ENCODE measurements at places on chromosomes 12 and 14.

DNA sequence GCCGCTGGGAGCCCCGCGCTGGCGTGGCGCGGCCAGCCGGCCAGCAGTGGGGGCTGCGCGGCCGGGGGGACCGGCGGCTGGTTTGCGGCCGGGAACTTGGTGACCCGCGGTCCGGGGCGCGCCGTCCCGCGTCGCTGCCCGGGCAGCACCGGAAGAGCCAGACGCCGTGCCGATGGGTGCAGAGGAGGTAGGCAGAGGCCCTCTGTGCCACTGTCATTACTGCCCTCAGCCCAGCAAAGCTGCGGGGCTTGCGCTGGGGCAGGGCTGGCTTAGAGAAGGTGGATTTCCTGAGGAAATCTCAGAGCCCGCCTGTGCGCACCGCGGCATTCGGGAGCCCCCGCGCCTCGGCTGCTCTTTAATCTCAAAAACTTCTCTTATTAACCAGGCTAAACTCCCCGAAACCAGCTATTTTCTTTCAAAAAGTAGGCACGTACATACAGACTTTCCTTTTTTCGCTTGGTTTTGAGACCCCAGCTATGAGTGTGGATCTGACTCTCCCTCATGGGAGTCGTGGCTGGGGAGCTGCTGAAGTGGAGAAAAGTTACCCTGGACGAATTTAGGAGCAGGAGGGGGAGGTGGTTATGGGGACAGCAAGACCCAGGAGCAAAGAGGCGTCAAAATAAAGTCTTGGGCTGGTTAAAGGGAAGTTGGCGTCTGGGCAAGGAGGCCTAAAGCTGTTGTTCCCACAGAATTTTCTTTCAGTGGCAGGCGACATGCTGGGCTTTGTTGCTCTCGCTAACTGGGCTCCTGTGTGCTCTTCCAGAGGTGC is 802 bp downstream of the SUSD6 start:
- DNase-seq = no peak

GRCh38 chr12:87866578-87867292 is 162.5 kb downstream of the C12orf50 start:
- DNase-seq = no peak

- no peak for DNase-seq
These were observed 37.6 kb upstream of the C14orf180 start for GRCh38 chr14:104541905-104542465.

DNA sequence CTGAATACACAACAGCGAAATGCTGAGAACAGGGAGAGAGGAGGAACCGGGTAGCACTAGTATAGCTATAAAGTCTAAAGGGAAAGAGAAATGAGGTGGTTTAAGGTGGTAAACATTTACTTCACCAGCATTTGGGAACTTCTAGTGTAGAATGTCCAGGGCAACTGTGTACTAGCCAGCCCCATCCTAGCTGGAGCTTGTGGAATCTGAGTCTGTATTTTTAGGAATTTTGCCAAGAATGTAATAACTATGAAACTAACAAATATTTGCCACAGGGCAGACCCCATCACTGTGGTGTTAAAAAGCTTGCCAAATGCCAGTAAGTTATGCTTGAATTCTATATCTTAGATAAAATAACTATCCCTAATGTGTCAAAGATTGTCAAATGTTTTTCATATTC is 398.9 kb upstream of the MIS18BP1 start:
- DNase-seq = no peak

DNA sequence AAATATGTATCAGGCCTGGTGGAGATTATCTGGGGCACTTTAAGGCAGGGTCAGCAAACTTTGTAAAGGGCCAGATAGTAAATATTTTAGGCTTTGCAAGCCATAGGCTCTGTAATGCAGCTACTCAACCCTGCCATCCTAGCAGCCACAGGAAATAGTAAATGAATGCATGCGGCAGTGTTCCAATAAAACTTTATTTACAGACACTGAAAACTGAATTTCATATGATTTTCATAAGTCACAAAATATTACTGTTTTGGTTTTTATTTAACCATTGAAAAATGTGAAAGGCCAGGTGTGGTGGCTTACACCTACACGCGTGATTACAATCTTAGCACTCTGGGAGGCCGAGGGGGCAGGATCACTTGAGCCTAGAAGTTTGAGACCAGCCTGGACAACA is 3.2 kb upstream of the CAMKK2 start:
- no peak for DNase-seq

DNA sequence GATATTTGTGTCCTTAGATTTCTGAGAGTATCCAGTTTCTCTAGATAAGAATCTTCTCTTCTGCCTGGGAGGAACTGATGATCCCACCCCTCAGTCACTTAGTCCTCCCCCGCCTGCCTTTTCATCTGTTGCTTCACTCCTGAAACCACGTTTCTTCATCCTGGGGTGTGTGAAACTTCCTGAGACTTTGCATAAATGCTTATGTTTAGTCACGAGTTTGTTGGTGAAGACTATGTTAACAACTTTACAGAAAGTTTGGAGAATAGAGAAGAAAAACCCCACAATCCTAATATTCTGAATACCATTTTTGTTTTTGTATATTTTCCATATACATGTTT is 33.2 kb downstream of the MARK3 start:
- DNase-seq = no peak

Measured in NCI-H187 treated with DMSO at 0.1 percent for 48 hours (cell line).